ENCODE measurements at places on chromosomes 6 and 20. TPM values are rescaled to one million over a fixed set of nuclear protein-coding genes. Genes with fewer than 3 reads are reported as not detected.

GRCh38 chr6:144036064-144036834 is 28.2 kb upstream of the PLAGL1 start:
- DNase-seq: peak; percentile 17
- H3K4me1 ChIP-seq: peaks cover 45% of the 10 kb centered on the region
- H3K27ac ChIP-seq: peak overlapping the region; percentile 52
- H3K4me3 ChIP-seq: peak overlapping the region; percentile 83

DNA sequence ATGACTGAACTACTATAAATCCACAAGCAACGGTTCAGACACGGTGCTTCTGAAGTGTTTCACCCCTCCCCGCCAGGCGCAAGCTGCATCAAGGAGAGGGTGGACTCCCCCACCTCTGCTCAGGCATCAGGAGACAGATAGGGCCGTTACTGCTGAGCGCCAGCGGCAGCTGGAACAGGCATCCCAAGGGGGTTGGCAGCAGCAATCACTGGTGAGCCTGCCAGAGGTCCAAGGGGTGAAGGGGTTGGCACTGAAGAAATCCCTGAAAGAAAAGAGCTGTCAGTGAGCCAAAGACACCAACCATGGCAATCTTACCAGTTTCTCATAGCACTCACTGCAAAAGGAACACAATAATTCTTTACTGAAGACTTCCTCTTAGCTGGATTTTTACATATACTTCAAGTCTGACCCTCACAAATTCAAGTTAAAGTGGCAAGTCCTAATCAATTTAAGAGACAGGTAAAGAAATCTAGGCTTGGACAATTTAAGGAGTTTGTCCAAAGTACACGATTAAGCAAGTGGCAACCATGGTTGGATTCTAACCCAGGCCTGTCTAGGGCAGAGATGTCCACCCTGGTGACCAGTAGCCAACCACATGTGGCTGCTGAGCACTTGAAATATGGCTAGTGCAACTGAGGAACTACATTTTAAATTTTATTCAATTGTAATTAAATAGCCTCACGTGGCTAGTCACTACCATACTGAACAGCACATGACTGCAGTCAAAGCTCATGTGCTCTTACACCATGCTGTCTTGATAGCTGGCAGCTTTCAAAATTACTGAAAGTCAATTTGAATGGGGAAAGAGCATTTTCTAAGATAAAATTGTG is 21.7 kb upstream of the TBC1D20 start:
- no peak for DNase-seq
- H3K27ac ChIP-seq: no peak overlapping the region
- H3K4me1 ChIP-seq: peaks cover 7% of the 10 kb centered on the region
- no peaks in the 10 kb centered on the region for H3K27me3 ChIP-seq
- H3K4me3 ChIP-seq: no peak overlapping the region

DNA sequence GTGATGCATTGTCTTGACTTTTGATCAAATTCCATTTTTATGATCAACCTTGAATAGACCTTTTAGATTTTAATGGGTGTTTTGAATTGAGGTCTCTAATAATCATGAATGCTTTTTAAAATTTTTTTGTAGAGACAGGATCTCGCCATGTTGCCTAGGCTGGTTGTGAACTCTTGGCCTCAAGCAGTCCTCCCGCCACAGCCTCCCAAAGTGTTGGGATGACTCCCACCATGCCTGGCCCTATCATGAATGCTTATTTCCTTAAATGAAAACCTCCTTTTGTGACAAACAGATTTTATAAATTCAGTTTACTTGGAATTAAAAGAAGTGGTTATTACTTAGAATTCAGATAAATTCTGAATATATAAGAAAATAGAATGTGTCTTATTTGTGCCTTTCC is 60.2 kb upstream of the KIF25 start:
- no peaks in the 10 kb centered on the region for H3K27me3 ChIP-seq
- H3K4me1 ChIP-seq: peaks cover 4% of the 10 kb centered on the region
- no peak overlapping the region for H3K4me3 ChIP-seq
- DNase-seq: no peak

GRCh38 chr6:73285674-73286283 is 22.8 kb upstream of the KHDC1 start:
- DNase-seq: peak; percentile 55
- H3K27ac ChIP-seq: no peak overlapping the region
- peaks cover 21% of the 10 kb centered on the region for H3K4me1 ChIP-seq
- H3K36me3 ChIP-seq: no peaks in the 10 kb centered on the region
- peaks cover 2% of the 10 kb centered on the region for H3K27me3 ChIP-seq

DNA sequence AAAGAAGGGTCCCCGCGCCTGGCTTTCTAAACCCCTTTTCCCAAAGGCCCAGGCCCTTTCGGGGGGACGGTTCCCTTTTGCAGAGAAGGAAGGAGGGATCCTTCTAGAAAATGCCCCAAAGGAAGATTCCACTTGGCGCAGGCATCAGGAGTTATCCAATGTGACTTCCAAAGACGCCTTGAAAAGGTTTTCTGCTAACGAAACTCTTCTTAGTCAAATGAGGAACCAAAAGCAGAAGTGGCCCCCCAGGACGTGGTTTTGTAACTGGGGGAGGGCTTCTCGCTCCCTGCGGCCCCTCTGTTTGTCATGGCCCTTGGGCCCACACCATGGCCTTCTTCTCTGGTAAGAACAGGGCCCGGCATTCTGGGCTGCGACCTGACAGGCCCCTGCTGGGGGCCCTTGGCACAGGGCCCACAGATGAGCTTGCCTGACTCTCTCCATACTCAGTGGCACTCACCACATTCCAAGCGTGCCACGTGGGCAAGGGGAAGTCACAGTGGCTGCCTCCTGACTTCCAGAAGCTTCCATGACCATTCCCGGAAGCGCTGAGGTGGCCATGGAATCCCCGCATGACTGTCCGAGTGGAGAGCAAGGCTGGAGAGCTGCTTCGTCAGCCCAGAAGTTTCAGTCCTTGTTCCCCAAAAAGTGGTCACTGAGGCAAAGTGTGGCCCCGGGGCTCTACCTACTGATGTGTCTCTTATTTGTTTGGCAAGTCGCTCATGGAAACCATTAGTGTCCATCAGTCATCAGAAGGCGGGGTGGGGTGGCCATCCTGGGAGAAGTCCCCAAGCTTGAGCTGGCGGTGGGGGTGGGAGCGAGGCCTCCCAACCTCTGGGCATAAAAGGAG is 834 bp upstream of the CTSZ start:
- no peak for DNase-seq
- peak overlapping the region; percentile 60 for H3K4me3 ChIP-seq
- H3K27me3 ChIP-seq: no peaks in the 10 kb centered on the region
- peaks cover 40% of the 10 kb centered on the region for H3K4me1 ChIP-seq
- peaks cover 7% of the 10 kb centered on the region for H3K36me3 ChIP-seq

- DNase-seq: peak; percentile 29
- peaks cover 7% of the 10 kb centered on the region for H3K27me3 ChIP-seq
- H3K36me3 ChIP-seq: no peaks in the 10 kb centered on the region
- peaks cover 38% of the 10 kb centered on the region for H3K4me1 ChIP-seq
These were observed at the start of gene MYBL2 for GRCh38 chr20:43666376-43667328. Gene MYBL2 (plus strand): TSS chr20:43667114. CDS start chr20:43667284, 170 bp downstream.

GRCh38 chr6:111676383-111676782 is 70.7 kb upstream of the TRAF3IP2 start:
- peaks cover 34% of the 10 kb centered on the region for H3K36me3 ChIP-seq
- no peaks in the 10 kb centered on the region for H3K4me1 ChIP-seq
- no peaks in the 10 kb centered on the region for H3K27me3 ChIP-seq
- DNase-seq: no peak

DNA sequence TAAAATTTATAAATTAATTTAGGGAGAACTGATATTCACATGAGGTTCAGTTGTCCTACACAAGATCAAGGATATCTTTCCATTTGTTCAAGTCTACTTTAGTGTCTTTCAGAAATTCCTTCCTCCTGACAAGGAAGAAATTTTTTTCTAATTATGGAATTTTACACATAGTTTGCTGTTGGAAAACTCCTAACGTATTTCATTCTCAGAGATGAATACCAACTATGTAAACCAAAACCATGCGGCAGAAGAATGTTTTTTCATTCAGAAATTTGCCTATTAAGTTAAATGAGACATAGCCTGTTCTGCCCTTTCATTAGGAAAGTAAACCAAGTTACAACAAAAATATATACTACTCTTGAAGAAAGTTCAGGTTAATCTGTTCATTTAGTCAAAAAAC is 111.2 kb upstream of the PRDM1 start:
- peaks cover 18% of the 10 kb centered on the region for H3K36me3 ChIP-seq
- no peak overlapping the region for H3K4me3 ChIP-seq
- H3K4me1 ChIP-seq: peaks cover 17% of the 10 kb centered on the region
- no peak overlapping the region for H3K27ac ChIP-seq
- no peaks in the 10 kb centered on the region for H3K27me3 ChIP-seq
- no peak for DNase-seq

GRCh38 chr6:34059914-34060313 is 86.0 kb downstream of the GRM4 start:
- no peak overlapping the region for H3K27ac ChIP-seq
- no peak for DNase-seq
- H3K27me3 ChIP-seq: peaks cover 33% of the 10 kb centered on the region
- H3K4me1 ChIP-seq: no peaks in the 10 kb centered on the region
- H3K4me3 ChIP-seq: no peak overlapping the region

DNA sequence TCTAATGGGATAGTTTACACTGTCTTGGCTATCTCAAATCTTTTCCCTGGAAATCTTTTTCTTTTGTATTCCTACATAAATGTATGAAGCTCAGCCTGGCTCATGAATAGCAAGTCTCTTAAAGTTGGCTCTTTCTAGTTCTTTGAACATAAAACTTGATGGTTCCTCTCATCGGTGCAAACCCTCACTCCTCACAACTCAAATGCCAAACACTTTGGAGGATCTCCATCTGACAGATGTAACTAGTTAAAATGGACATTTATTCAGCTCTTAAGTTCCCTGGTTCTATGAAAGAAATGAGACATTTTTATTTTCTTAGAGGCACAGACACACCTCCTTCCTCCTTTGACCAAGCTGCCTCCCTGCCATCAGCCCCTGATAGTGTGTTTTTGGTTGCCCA is 43.6 kb upstream of the IL17A start:
- peaks cover 3% of the 10 kb centered on the region for H3K27me3 ChIP-seq
- H3K27ac ChIP-seq: no peak overlapping the region
- H3K4me3 ChIP-seq: no peak overlapping the region
- H3K36me3 ChIP-seq: no peaks in the 10 kb centered on the region

DNA sequence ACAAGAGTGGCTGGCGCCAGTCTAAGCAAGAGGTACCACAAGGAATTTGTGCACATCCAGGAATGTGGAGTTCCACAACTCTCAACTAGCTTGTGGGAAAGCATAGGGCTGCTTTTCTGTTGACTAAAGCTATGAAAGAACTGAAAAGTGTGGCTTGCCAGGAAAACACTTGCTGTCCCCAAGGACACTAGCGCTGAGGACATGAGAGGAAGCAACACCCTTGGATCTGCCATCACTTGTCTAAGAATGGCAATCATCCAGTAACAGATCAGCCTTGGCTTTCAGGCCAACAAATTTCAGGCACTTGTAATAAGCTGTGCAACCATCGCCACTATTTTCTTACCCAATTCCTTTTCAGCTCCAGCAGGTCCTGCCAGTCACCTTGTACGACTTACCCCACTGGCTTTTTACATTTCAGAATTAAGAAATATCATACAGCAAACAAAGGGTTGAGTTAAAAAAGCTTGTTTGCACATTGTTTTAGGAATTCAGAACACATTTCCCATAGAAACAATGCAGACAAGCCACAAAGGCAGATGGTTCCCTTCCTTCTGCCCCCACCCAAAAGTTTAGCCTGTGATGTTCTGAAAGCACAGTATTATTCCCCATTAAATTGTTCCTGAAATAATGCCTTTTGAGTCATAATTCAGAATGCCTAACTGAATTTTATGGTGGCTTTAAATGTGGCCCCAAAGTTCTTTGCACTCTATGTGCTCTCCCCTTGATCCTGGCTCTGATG is 57.9 kb upstream of the SSTR4 start:
- no peak overlapping the region for H3K27ac ChIP-seq
- no peak for DNase-seq
- H3K4me3 ChIP-seq: no peak overlapping the region
- H3K27me3 ChIP-seq: no peaks in the 10 kb centered on the region

DNA sequence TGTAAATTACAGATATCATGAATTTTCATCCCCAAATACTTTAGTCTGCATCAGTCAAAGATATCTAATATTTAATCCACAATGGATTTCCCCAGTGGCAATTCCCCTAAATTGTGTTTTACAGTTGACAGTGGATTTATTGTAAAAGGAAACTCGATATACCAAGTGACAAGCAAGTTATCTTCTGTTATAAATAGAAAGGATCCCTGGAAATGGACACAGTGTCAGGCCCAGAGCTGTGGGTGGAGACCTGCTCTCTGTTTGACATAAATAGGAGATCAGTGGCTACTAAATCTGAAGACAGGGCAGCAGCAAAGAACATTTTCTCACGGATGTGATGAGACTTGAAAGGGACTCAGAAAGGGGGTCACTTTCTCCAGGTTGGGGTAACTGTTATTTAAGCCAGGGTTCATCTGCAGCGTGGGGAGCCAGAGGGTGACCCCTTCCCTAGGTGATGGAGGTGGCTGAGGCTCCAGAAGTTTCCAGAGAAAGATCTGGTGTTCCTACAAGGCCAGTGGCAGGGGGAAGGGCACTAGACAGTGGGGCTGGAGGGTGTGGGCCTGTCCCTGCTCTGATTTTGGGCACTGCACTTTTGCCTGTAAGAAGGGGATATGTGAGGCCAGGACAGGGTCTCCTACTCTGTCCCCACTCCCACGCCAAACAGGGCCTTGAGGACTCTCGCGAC is 12.3 kb upstream of the FAM110A start:
- H3K27ac ChIP-seq: no peak overlapping the region
- H3K27me3 ChIP-seq: peaks cover 11% of the 10 kb centered on the region
- H3K4me3 ChIP-seq: no peak overlapping the region
- peaks cover 8% of the 10 kb centered on the region for H3K4me1 ChIP-seq
- no peaks in the 10 kb centered on the region for H3K36me3 ChIP-seq
- DNase-seq: no peak

GRCh38 chr6:32920715-32921114 is 20.1 kb downstream of the HLA-DMB start:
- no peak overlapping the region for H3K4me3 ChIP-seq
- H3K36me3 ChIP-seq: no peaks in the 10 kb centered on the region
- DNase-seq: no peak
- no peaks in the 10 kb centered on the region for H3K4me1 ChIP-seq

The SMPDL3A gene
- 6.8 TPM for total RNA-seq

The CCM2L gene
- total RNA-seq: not detected
